Spinal cord (tissue), 10 donors: ENCODE measurements at places on chromosomes 3 and 15. TPM values are rescaled to one million over a fixed set of nuclear protein-coding genes. Genes with fewer than 3 reads are reported as not detected.

DNA sequence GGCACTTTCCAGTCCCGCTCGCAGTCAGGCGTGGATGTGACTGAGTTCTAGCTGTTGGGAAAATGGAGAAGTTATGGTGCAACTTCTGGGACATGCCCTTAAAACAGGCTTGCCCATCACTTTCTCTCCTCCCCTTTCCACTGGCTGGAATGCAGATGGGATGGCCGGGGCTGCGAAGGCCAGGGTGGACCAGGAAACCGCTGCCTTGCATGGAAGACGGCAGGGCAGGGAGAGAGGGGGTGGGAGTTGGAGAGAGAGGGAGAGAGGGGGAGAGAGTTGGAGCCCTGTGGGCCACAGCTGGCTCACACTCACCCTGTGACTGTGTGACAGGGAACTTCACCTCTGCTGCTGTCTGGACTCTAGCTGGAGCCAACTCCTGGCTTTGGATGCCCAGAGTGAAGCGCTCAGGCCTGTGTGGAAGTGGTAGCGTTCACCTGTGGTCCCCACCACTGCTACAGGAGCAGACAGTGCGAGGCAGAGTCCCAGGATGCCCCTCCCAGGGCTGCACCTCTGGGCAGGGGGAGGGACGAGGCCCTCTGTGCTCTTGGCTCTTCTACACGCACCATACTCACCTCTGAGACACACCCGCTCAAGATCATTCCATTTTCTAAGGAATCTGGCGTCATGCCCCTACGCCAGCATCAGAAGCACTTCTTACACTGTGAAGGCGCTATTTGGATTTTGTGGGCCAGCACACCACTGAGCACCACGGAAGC is 36.6 kb downstream of the KLHL25 start:
- no peaks in the 10 kb centered on the region for H3K27me3 ChIP-seq
- H3K36me3 ChIP-seq, result peaks cover 90% of the 10 kb centered on the region
- no peak overlapping the region for H3K27ac ChIP-seq
- no peak overlapping the region for H3K4me3 ChIP-seq
- H3K4me1 ChIP-seq, result peaks cover 97% of the 10 kb centered on the region

DNA sequence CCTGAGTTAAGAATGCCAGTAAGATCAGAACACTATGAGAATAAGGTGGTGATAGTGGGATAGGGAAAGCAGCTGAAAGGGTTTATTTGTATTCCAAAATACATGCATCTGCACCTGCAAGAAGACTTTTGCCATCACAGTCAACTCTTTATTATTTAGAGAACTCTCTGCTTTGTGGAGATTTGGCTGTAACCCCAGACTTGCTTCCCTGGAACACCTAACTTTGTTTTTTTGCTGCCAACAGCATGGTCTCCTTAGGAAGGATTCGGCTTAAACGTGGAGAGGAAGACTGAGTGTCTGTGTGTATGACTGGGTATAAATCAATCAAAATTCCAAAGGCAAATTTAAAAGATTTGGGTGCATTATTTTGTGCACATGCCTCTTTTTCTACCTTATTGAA is 21.6 kb upstream of the SLITRK3 start:
- DNase-seq, result no peak
- H3K27ac ChIP-seq, result no peak overlapping the region
- no peak overlapping the region for H3K4me3 ChIP-seq
- no peaks in the 10 kb centered on the region for H3K27me3 ChIP-seq

The COL8A1 gene
- 196 TPM for total RNA-seq

The ZPLD1 gene
- 0.11 TPM for total RNA-seq
